ENCODE measurements at places on chromosomes 5 and 9. TPM values are rescaled to one million over a fixed set of nuclear protein-coding genes. Genes with fewer than 3 reads are reported as not detected.

DNA sequence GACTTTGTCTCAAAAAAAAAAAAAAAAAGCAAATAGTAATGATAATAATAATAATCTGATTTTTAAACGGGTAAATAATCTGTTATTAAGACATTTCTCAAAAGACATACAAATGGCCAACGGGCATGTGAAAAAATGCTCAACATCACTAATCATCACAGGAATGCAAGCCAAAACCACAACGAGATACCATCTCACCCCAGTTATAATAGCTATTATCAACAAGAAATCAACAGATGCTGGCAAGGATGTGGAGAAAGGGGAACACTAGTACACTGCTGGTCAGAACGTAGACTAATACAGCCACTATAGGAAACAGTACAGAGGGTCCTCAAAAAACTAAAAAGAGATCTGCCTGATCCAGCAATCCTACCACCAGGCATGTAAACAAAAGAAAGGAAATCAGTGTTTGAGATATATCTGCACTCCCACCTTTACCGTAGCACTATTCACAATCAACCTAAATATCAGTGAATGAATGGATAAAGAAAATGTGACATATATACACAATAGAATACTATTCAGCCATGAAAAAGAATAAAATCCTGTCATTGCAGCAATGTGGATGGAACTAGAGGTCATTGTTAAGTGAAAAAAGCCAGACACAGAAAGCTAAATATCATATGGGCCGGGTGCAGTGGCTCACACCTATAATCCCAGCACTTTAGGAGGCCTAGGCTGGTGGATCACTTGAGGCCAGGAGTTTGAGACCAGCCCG, 24.9 kb downstream of the VAV2 start:
- no peak for DNase-seq

- DNase-seq = no peak
Measured at GRCh38 chr5:127418974-127419682, 98.3 kb upstream of the PRRC1 start.

GRCh38 chr9:6199596-6199995, 16.0 kb upstream of the IL33 start:
- peak; percentile 51 for DNase-seq

The POU5F2 gene
- 0.38 TPM for total RNA-seq

The LCN9 gene
- not detected for total RNA-seq

The RLN1 gene
- not detected for total RNA-seq

- no peak for DNase-seq
Measured at GRCh38 chr9:123081824-123082223, 48.4 kb downstream of the GPR21 start.

DNA sequence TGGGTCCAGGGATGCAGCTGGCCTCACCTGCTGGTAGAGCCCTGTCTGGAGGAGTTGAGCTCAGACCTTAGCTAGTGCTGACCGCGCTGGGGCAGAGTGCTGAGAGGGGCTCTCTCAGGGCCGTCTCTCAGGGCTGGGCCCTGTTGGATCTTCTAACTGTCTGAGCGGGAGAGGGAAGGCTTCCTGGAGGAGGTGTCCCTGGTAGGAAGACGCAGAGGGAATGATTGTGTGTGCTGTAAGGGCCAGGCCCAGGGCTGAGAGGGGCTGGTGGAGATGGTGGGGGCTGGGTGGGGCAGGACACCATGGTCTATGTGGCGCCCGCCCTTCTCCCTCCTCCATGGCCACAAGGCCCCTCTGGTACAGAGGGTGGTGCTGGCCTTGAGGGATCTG, 55.0 kb downstream of the RXRA start:
- no peak for DNase-seq

The CMYA5 gene
- total RNA-seq = 1.3 TPM

- DNase-seq = no peak
Measured at GRCh38 chr5:128350705-128351104, 187.3 kb downstream of the FBN2 start.

The CARTPT gene
- total RNA-seq = not detected

DNA sequence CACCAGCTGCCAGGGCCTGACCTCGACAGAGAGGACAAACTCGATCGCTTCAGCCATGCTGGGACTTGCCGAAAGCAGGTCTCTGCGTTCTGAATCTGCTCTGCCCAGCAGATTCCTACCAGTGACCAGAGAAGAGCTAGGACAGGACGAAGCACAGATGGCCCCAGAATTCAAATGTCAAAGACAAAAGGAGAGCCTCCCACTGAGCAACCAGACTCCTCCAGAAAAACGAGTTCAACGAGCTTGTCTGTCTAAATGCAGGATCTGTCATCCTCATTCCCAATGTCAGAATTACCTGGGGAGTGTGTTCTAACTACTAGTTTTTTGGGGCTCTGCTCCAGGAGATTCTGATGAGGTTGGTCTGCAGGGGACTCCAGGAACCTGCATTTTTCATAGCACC, 13.4 kb downstream of the AK8 start:
- no peak for DNase-seq

DNA sequence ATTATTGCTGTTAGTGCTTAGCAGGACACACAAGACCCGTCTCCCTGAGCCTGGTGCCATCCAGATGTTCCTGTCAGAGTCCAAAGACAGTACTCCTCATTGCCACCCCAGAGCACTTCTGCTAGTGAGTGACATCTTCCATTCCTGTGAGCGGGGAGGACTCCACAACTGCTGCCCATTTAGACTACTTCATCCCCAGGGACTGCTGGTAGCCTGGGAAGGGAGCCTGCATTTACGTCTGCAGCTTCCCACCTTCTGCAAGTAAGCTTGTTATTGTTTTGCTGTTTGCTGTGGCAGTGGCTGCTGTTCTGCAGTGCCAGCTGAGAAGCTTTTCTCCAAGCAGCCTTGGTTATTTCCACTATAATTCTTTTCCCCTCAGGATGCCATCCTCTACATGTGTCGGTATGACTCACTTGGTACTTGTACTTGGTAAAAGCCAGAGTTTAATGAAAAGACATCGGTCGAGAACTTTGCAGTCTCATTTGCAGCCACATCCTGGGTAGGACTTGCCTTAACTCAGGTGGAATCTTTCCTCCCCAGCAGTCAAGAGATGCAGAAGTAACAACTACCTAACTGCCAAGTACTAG, 10.6 kb upstream of the MAP1B start:
- no peak for DNase-seq

The ADGRD2 gene
- not detected for total RNA-seq

DNA sequence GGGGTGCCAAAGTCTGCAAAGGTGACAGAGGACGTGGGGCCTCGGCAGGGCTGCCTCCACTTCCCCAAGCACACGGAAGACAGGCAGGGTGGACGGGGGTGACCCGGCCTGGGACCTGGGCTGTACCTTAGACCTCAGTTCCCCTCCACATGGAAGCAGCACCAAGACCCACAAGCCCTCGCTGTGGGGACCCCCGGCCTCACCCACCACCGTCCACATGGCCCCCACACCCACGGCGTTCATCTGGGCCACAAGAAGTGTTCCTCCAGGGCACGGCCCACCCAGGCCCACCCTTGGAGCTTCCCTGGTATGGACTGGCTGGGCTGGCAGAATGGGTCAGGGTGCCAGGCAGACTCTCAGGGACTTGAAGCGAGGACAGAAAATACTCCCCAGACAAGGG, 45.8 kb upstream of the NKD2 start:
- no peak for DNase-seq

- peak; percentile 66 for DNase-seq
Measured at GRCh38 chr9:127783111-127784008, 2.5 kb upstream of the CDK9 start.

The IRX2 gene
- total RNA-seq = not detected

DNA sequence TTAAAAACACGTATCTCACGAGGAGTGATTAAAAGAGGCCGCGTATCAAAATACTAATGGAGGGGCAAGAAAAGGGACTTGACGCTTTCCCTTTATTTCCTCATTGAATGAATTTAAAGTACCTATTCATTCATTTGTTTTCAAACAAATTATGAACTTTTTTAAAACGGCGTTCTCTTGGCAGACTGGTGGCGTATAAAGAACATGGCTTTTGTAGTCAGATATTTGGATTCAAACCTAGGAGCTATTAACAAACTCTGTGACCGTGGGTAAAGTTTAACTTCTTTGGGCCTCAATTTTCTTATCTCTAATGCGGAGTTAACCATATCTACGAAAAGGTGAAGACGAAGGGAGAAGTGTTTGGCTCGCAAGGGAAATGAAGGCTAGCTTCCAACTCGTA, 876 bp downstream of the CAAP1 start:
- DNase-seq = no peak

DNA sequence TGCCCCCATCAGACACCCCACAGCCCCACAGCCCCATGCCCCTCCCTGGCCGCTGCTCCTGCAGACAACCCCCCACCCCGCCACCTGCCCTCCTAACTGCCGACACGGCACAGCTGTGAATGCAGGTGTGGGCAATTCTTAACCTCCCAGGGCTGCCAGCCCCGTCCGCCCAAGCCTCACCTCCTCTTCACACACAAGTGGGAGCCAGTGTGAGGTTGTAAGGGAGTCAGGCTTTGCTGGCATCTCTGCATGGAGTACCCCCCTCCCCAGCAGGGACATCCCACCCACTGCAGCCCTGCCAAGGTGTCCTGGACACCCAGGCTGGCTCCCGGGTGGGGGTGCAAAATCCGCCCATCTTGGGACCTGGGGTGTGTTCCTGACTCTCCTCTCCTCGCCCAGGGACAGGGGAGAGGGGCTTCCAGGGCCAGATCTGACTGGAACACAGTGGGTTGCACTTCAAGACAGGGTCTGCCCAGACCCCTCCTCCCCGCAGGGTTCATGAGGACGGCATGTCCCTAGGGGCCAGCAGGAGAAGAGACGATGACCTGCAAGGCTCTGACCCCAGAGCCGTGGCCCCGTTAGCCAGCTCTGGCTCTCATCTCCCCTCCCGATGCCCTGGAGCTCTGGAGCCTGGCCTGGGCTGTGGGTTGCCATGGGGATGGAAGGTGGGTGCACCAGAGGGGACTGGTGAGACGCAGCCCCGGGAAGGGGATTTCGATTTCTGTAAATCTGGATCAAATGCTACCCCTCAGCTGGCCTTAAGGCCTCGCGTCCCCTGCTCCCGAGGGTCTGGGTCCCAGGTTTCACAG, 34.4 kb downstream of the SARDH start:
- DNase-seq = no peak

- no peak for DNase-seq
Measured at GRCh38 chr5:78771260-78772205, 123.0 kb upstream of the LHFPL2 start.

The WDR38 gene
- total RNA-seq = not detected

GRCh38 chr9:104780796-104781395, 17.0 kb downstream of the NIPSNAP3B start:
- DNase-seq = no peak

GRCh38 chr5:102998224-102998623, 121.7 kb downstream of the GIN1 start:
- no peak for DNase-seq

The PCDHB10 gene
- total RNA-seq = 0.28 TPM

The GFPT2 gene
- total RNA-seq = 0.78 TPM

The ROPN1L gene
- 0.35 TPM for total RNA-seq

DNA sequence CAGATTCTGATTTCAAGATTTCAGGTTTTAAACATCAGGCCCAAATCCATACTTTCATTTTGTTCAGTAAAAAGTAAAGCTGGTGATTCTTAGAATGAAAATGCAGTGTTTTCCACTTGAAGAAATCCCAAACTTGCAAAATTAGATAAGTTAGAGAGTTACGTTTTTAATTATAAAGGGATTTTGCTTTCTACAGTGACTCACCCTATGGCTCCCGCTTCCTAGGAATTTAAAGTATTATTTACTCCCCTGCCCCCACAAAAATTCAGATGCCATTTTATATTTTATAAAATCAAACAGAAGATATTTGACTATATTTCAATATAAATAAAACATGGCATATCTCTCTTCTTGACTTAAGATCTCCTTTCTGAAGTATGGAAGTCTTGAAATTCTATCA, 402.9 kb downstream of the ZSWIM6 start:
- DNase-seq = no peak

The IFNA13 gene
- not detected for total RNA-seq

The CCL21 gene
- total RNA-seq = 1.7 TPM

GRCh38 chr9:3699883-3700282, 174.1 kb upstream of the RFX3 start:
- no peak for DNase-seq

DNA sequence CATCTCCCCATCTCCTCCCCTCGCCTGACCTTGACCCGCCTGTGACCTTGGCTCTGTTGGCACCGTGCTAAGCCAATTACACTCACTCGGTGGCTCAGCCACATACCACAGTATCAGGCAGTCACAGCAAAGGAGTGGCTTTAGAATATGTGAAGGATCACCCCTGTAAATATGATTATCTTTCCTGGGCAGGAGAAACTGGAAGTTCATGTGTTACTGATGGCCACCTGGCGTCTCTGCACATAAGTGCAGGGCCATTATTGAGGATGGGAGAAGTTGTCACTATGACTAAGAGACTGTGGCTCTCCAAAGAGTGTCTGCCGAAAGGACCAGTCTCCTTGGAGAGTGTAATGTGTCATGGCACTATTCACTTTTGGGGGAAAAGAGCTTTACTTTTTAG, 116.9 kb upstream of the S1PR3 start:
- no peak for DNase-seq

GRCh38 chr9:90839183-90839728, 37.6 kb downstream of the SYK start:
- no peak for DNase-seq

- no peak for DNase-seq
Measured at GRCh38 chr5:38483805-38484398, 72.5 kb downstream of the LIFR start.

- DNase-seq = no peak
Measured at GRCh38 chr5:3191585-3191984, 404.0 kb upstream of the IRX1 start.

The F2RL2 gene
- 0.28 TPM for total RNA-seq

- DNase-seq = no peak
Measured at GRCh38 chr9:87109851-87110250, 162.5 kb upstream of the GAS1 start.

DNA sequence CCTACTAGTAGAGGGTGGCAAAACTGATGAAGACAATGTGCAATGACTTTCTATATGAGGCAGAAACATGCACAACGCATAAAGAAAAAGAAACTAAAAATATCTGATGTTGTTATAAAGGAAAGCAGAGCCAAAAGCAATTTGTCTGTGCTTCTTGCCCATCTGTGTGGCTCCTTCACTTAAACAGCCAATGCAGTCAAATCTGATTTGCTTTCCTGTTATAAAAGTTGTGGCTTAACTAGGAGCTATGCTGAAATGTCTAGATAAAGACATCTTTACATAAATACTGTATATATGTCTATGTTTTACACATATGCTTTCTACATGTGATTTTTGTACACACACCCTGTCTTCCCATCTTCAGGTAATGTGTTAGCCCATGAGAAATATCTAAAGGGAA, 508.2 kb downstream of the CETN3 start:
- no peak for DNase-seq

GRCh38 chr5:138489683-138490061, 24.4 kb downstream of the EGR1 start:
- DNase-seq = no peak

The ROR2 gene
- total RNA-seq = 0.15 TPM

The CAMK4 gene
- total RNA-seq = 2.7 TPM

The CCDC69 gene
- total RNA-seq = 29.2 TPM

DNA sequence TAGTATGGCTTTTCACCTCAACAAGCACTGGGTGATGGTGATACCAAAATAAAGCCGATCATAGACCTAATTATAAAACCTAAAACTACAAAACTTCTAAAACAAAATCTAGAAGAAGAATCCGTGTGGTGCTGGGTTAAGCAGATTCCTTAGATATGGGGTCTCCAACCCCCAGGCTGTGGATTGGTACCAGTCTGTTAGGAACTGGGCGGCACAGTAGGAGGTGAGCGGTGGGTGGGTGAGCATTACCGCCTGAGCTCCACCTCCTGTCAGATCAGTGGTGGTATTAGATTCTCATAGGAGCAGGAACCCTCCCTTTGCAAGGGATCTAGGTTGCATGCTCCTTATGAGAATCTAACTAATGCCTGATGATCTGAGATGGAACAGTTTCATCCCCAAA, 33.2 kb downstream of the MRPS27 start:
- DNase-seq = no peak
